ENCODE measurements at places on chromosomes 6 and 20.
A peak's percentile ranks its signal among the peaks of the same experiment; 100 is the strongest.

- DNase-seq = no peak
Observed at GRCh38 chr6:148943451-148943850, 196.6 kb downstream of the UST start.

DNA sequence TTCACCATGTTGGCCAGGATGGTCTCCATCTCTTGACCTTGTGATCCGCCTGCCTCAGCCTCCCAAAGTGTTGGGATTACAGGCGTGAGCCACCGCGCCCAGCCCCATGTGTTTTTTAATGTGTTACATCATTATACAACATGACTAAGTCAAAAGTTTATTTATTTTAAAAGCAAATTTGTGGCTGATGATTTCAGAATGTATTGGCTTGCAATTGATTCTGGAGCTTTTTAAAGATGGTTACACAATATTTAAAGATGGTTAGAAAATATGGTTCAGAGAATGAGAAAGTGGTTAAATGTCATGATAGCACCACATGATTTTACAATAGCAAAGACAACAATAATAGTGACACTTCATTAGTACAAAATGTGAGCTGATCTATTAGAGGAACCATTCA lies 80.5 kb downstream of the SASH1 start:
- no peak for DNase-seq

DNA sequence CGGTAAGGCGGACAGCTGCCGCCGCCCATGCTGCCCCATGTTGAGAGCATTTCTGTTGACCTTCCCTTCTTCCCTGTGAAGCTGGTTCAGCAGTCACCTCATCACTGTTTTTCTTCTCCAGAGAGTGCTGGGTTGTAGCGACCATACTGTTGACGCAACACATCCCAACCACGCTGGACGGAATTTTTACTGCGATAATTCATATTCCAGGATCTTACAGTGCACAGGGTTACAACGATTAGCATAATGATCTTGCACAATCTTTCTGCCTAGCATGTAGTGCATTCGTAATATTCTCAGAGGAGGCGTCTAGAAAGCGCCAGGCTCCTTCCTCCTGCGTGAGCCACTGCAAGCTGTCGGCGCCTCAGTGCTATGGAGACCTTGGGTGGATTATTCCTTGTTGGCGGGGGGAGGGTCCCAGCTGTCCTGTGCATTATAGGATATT lies 137.0 kb downstream of the MTHFD1L start:
- DNase-seq = no peak

- no peak for DNase-seq
Observed at GRCh38 chr20:46430921-46431712, 24.7 kb upstream of the ELMO2 start.

- DNase-seq = no peak
Observed at GRCh38 chr6:31573239-31574105, 1.4 kb downstream of the LTA start.

DNA sequence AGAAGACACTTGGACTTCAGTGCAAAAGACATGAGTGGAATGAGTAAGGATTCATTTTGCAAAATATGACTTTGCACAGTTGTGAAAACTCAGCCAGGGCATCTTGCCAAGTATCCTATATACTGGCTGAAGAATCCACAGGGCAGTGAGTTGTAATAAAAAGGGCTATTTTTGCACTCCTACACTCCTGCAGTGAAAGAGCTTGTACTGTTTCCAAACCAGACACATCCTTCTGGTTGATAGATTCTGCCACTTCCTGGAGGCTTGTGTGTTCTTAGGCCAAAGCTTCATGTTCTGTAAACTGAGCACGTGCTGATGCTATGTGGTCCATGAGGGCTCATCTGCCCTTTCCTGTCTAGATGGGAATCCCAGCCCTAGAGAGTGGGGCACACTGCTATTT lies 34.9 kb downstream of the GMPR start:
- peak; percentile 4 for DNase-seq

DNA sequence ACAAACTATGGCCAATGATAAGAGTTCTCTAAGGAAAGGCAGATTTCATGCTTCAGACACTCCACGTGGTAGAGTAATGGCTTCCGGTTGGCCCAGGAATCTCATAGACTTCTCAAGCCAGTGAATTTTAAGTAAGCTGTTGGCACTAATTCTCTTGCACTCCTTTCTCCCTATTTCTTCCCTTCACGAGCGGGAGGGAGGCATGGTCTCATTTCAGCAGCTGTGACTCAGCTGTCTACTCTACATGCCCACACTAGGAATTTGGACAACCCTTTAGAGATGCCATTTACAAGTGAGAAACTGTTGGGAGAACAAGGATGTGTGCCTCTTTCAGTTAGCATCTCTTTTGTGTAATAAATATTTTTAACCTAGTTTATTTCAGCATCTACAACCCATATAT lies 107.7 kb downstream of the PTPRK start:
- peak; percentile 52 for DNase-seq

DNA sequence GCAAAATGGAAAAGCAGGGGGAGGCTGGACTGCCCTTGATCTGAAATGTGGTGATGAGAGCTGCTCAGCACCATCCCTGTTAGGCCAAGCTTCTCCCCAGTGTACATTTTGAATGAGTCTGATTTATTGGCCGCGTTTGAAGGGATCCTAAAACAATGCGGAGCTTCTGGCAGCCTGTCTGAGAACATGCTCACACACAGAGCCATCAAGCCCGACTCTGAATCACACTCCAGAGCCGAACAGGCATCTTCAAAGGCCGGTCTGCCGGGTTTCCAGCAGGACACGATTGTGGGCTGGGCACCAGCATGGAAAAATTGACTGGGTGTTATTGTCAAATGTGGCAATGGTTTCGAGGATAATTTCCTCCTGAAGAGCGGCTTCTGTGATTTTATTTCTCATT lies 235.9 kb downstream of the TFAP2C start:
- no peak for DNase-seq

- DNase-seq = no peak
Observed at GRCh38 chr6:94953867-94954631, 623.3 kb upstream of the MANEA start.

DNA sequence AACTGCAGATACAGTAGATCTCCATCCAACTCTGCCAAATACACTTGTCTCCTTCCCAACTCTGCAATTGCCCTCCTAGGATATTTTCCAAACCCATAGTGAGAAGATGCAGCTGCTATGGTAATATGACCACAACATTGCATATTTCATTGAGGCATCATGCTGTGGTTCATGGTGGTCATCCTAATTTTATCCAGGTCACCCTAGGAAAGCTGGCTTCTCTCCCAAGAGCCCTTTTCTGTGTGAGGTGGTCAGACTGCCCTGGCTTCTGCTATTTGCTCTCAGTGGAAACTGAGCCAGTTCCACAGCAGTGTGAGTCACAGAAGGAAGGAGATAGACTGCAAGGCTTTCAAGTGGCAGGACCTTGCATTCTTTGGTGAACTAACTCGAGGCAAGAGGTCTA lies 5.5 kb downstream of the OGFRL1 start:
- peak; percentile 94 for DNase-seq

- DNase-seq = no peak
Observed at GRCh38 chr20:38601216-38602184, at the start of gene ARHGAP40. Gene ARHGAP40 (plus strand): TSS chr20:38601809.

- DNase-seq = no peak
Observed at GRCh38 chr6:107244742-107245480, 129.6 kb upstream of the BEND3 start.

- no peak for DNase-seq
Observed at GRCh38 chr6:38176797-38177751, 357.5 kb downstream of the ZFAND3 start.

DNA sequence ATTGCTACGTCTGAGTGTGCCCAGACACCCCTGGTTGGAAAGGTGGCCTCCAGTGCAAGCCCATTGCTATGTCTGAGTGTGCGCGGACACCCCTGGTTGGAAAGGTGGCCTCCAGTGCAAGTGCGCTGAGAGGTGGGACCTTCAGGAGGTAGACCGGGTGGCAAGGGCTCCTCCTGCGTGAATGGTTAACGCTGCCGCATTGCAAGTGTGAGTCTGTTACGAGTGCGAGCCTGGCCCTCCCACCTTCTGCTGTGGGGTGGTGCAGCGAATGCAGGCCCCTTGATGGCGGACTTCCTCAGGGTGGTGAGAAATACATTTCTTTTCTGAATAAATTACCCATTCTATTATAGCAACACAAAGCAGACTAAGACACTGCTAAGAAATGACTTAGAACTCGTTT lies 208.8 kb downstream of the DLL1 start:
- no peak for DNase-seq

GRCh38 chr6:163741743-163742363 lies 327.3 kb downstream of the QKI start:
- no peak for DNase-seq

- DNase-seq = no peak
Observed at GRCh38 chr6:113762641-113763040, 94.5 kb upstream of the MARCKS start.

GRCh38 chr6:158977382-158977781 lies 22.6 kb downstream of the RSPH3 start:
- DNase-seq = no peak

GRCh38 chr6:109076377-109076776 lies 18.3 kb downstream of the SESN1 start:
- no peak for DNase-seq

DNA sequence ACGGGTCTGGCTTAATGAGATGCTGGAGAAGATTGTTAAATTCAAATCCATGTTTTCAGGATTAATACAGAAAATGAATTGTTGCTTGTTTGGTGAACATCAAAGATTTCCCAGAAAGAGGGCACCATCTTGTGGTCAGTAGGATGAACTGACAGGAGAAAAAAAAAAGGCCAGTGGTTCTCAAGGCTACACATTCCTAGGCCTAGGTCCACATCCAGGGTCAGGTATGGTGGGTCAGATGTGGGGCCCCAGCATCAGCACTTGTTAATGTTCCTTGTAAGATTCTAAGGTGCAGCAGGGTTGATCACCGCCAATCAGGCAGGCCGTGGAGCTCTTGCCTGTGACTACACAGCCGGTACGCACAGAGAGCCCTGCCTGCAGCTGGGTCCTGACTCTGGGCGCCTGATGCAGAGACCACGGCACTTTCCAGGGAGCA lies 34.0 kb upstream of the FOXO3 start:
- no peak for DNase-seq

DNA sequence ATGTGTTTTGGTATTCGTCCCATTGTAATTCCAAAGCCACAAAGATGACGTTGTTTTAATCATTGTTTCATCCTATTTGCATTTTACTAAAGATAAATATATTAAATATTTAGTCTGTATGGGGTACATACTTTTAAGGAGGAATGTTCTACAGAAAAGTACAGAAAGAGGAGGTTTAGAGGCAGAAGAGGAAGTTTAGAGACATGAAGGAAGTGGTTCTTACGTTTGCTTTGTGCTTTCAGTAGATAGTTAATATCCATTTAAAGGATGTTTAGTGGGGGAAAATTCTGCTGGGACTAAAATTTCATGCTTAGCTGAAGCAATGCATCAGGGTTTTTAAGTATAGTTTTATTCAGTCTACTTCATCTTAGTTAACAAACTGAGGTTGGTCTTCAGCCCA lies 116.6 kb downstream of the CRYBG1 start:
- DNase-seq = no peak

GRCh38 chr6:15877231-15877630 lies 214.4 kb upstream of the DTNBP1 start:
- DNase-seq = no peak

- DNase-seq = no peak
Observed at GRCh38 chr6:44388135-44388487, 605 bp downstream of the CDC5L start.

- no peak for DNase-seq
Observed at GRCh38 chr20:59051666-59052185, 9.1 kb upstream of the PRELID3B start.

- DNase-seq = no peak
Observed at GRCh38 chr6:81075974-81076373, 676.5 kb downstream of the TENT5A start.

GRCh38 chr20:36663031-36663430 lies 17.0 kb upstream of the SLA2 start:
- DNase-seq = no peak

- peak; percentile 13 for DNase-seq
Observed at GRCh38 chr20:48733296-48733790, 94.5 kb downstream of the PREX1 start.

- peak; percentile 57 for DNase-seq
Observed at GRCh38 chr20:50916257-50916656, 15.0 kb downstream of the ADNP start.

DNA sequence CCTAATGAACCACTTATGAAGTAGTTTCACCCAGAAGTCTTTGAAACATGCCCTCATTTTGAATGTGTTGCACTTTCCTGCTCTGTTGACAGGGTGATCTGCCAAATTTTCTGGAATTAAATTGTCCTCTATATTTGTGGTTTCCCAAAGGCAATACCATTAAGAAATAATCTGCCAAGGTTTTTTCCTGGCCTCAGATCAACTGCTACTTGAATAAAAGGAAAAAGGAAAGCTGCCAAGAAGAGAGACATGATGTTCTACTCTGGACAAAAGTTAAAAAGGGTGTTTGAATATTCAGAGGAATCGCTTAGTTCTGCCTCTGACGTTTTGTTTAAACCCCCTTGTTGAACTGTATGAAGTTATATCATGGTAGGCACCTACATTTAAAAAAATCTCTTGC lies 37.4 kb upstream of the ARMH2 start:
- no peak for DNase-seq

DNA sequence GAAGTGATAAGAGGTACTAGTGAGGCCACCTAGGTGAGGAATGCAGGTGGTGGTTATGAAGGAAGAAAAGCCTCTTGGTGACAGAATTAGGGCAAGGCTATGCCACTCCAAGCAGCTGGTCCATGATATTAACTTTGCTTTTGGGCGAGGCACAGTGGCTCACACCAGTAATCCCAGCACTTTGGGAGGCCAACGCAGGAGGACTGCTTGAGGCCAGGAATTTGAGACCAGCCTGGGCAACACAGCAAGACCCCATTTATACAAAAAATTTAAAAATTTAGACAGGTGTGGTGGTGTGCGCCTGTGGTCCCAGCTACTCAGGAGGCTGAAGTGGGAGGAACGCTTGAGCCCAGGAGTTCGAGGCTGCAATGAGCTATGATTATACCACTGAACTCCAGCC lies 56.1 kb downstream of the SERAC1 start:
- no peak for DNase-seq

- no peak for DNase-seq
Observed at GRCh38 chr20:32909451-32909850, 50.7 kb downstream of the EFCAB8 start.

- peak; percentile 33 for DNase-seq
Observed at GRCh38 chr6:3960754-3961361, 111.7 kb downstream of the FAM50B start.

- DNase-seq = peak; percentile 53
Observed at GRCh38 chr20:15992564-15992963, 580.7 kb downstream of the KIF16B start.

DNA sequence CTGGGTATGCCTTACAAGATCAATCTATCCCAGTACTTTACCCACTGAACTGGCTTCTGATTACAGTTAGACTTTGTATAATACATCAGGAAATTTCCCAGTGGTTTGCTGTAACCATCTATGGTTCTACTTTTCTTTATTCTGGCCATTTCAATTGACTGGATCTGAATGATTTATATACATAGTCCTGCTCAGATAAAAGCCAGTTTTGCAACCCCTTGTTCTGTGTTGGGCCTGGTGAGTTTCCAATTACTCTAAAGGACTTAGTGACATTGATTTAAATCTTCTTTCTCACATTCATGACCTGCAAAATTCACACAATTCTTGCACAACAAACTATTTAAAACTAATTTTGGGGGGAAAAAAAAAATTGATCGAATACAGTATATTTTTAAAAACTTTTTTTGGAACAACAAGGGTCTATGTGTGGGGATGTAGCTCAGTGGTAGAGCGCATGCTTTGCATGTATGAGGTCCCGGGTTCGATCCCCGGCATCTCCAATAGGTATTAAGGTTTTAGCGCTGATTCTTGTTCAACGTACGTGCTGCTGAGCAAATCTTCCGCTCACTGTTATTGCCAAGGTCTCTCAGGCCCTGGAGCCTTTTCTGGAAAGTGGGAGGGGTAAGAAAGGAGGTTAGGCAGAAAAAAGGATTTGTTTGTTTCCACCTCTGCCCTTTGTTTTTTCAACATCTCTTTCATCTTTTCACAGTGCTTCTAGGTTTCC lies 117.5 kb downstream of the GPX5 start:
- peak; percentile 73 for DNase-seq
